ENCODE measurements at places on chromosomes 6 and 20.

DNA sequence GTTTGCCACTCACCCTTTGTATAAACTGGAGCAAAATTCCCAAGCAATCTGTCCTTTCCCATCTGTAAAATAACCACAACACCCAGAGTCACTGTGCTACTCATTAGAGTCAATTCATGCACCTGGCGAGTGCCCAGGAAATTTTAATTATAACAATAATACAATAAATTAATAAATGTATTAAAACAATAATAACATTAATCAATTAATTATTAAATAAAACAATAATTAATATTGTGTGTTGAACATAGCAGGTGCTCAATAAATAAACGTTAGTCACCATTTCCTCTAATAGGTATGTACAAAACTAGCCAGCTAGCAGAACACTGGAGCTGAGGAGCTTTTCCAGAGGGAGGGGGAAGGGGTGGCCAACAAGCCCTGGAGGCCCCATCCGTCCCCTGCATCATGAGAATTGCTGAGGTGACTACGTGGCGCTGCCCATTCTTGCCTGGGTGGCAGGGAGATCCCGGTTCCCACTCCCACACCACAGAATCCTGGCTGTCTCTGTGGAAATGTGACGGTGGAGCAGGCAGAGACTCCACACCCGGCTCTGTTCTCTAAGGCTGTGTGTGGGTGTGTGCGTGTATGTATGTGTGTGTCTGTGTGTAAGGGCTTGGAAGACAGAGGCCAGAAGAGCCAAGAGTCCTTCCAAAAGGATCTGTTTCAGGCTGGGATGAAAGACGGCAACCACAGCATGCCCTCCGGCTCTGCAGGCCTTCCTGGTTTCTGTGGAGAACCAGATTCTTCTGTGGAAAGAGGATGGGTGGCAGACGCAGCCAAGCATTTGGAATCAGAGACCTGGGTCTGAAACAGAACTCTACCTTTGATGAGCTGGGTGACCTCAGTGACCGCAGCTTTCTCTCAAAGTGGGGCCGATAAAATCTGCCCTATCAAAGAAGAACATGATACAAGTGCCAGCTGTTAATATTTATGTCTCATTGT is 18.8 kb upstream of the EZR start:
- no peak for DNase-seq

DNA sequence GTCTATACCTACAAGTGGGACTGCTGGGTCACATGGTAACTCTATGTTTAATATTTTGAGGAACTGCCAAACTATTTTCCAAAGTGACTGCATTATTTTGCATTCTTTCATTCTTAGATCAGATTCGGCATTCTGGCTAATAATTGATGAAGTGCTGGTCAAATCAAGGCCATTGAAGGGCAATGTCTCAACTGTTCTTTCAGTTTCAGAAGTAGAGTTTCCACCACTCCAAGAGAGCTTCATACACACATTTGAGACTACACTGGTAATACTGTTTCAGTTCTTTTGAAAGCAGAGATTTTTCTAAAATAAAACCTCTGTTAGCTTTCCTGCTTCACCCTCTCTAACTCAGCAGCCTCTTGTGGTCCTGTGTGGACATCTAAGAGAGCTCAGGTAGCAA is 154.5 kb downstream of the CFAP61 start:
- no peak for DNase-seq

DNA sequence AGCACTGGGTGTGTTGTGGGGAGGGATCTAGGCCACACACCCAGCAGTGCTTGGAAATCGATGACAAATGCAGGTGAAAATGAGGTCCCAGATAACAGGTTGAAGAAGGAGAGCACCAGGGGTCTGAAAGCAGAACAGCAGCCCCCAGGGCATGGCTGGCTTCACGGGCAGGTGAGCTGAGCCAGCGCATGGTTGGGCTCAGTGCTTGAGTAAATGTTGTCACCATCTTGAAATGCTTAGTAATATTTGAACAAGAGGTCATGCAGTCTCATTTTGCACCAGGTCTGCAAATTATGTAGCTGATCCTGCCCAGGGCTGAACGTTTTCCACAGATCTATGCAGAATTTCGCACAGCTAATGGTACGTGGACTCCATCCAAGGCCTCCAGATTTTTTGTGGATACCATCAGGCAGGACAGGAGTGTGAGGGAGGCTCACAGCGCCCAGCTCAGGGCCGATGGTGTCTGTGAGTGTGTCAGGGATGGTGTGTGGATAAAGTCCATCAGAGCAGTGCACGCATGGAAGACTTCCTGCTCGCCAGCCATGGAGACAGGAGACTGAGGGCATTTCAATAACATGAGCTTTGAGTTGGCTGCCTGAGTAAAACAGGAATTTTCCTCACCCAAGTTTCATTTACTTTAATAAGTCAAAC is 53.1 kb upstream of the SNX9 start:
- DNase-seq = no peak

- no peak for DNase-seq
Observed at GRCh38 chr6:125189494-125189893, 35.9 kb downstream of the TPD52L1 start.

DNA sequence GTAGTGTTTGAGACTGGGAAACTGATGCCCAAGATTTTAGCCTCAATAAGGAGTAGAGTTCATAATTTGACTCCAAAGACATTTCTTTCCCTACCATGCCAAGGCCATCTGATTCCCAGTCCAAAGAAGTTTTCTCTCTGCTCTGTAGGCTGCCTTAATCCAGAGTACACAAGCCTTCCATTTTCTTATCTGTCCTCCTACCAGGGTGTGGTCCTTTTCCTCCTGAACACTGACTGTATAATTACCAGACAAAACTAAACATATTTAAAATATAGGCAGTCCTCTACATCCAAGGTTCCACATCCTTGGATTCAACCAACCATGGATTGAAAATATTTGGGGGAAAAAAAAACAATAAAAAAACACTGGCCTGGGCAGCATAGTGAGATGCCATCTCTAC is 108.4 kb downstream of the SLC16A10 start:
- DNase-seq = no peak

DNA sequence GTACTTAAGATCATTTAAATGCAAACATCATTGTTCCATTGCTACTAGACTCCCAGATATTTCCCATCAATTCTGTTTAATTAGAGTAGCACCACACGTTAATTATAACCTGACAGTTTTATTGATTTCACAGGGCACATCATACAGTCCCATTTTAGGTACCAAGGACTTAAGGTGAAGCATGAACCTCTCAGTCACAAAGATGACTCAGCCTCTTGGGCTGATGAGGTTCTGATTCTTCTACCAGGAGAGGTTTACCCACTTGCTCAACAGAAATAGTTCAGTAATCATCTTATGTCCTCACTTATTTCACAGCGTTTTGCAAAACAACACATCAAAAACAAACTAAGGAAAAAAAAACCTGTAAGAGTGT is 98.5 kb downstream of the HIVEP2 start:
- DNase-seq = no peak

- no peak for DNase-seq
Observed at GRCh38 chr6:78910591-78911171, 43.3 kb downstream of the IRAK1BP1 start.

DNA sequence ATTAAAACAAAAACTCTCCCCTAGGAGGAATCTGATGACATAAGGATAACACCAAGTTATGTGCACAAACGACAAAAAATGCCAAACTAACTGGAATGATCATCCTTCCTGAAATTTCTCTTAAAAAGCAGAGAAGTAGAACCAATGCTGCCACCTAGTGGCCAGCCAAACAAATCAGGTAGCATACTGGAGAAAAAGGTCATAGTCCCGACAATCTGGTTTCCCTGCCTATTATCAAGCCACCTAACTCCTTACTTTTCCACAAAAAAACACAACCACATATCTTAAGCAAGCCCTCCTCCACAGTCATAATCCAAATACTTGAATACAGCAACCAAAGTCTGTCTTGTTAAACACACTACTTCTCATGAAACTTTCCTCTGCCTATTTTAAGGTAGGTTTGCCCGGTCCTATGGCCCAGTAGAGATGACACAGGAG is 5.3 kb downstream of the OARD1 start:
- no peak for DNase-seq

- DNase-seq = no peak
Observed at GRCh38 chr20:54477191-54477955, 2.0 kb downstream of the DOK5 start.

DNA sequence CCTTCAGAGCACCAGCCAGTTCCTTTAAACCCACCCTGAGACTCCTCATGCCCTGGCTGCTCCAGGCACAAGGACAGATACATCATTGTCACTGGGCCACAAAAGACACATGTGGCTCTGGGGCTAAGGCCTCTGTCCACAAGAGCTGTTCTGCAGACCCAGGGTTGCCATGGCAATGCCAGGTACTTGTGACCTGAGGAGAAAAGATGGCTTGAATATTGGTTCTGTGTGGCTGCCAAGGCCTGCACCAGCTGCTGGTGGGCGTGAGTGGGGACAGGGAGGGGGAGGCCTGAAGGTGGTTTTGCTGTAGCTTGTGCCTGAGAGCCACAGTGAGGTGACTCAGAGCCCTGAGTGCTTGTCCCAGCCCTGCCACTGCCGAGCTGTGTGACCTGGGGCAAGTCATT is 31.8 kb downstream of the SAYSD1 start:
- DNase-seq = no peak

- DNase-seq = no peak
Observed at GRCh38 chr6:37941871-37942270, 122.3 kb downstream of the ZFAND3 start.

- no peak for DNase-seq
Observed at GRCh38 chr20:24406750-24407149, 62.7 kb upstream of the SYNDIG1 start.

GRCh38 chr6:72182337-72183246 is 296.2 kb downstream of the RIMS1 start:
- DNase-seq = peak; percentile 20

- no peak for DNase-seq
Observed at GRCh38 chr6:105522626-105523322, 119.9 kb upstream of the PREP start.

GRCh38 chr6:16657768-16658167 is 103.5 kb downstream of the ATXN1 start:
- DNase-seq = no peak

GRCh38 chr6:125944896-125945295 is 11.7 kb upstream of the HINT3 start:
- DNase-seq = no peak

DNA sequence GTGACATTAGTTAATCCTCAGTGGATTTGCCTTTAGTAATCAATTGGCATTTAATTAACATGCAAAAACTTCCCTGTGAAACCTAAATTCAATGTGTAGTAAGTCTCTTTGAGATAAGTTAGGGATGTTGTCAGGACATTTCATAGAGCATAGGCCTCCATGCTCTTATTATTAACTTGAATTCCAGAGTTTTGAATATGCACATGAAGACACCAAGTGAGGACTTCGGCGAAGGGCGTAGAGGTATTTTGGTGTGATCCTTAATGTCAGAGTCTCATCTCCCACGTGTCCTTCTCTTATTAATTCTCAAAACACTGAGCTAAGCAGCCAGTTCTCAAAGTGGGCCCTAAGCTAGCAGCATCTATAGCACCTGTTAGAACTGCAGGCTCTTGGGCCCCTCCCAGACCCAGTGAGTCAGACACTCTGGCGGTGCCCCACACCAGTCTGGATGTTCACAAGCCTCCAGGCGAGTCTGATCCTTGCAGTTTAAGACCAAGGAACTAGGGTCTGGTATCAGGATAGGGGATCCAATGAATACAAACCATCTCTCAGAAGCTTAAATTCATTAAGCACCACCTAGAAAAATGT is 292.1 kb downstream of the QKI start:
- no peak for DNase-seq

DNA sequence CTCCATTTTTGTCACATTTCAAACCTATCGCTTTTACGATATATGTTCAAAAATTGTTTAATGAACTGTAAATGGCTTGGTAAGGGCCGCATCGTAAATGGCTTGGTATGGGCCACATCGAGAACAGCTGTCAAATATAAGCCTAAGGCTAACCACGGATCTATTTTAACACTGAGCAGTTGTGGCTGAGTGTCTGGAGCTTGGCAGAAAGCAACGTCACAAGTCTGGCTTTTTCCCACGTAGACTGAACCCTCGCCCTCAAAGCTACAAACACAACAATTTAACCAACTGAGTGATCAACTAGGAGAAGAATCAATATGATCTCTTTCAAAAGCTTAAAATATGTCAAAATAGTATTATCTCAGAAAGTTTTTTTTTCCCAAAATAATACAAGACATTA is 71.4 kb upstream of the PRSS16 start:
- no peak for DNase-seq

GRCh38 chr6:8082954-8083858 is 19.0 kb upstream of the BLOC1S5 start:
- DNase-seq = no peak

GRCh38 chr6:142635130-142635529 is 309.8 kb downstream of the HIVEP2 start:
- DNase-seq = no peak

- no peak for DNase-seq
Observed at GRCh38 chr6:46926481-46926880, 4.7 kb upstream of the ADGRF5 start.

DNA sequence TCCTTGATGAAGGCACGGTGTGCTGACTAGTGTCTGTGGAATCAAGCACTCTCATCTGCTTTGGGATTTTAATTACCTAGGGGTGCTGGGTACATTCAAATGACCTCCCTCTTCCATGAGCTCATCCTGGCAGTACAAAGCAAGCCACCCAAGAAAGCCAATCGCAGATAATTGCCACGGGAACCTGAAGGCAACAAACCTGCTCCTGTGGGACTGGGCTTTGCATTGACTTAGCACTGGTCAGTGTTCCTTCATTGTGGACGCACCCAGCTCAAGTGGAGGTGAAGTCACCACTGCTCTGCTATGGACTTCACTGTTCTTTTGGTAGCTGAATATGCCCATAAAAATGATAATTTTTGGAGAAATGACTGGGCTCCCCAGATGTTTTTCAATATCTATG is 261.6 kb upstream of the FERMT1 start:
- no peak for DNase-seq

DNA sequence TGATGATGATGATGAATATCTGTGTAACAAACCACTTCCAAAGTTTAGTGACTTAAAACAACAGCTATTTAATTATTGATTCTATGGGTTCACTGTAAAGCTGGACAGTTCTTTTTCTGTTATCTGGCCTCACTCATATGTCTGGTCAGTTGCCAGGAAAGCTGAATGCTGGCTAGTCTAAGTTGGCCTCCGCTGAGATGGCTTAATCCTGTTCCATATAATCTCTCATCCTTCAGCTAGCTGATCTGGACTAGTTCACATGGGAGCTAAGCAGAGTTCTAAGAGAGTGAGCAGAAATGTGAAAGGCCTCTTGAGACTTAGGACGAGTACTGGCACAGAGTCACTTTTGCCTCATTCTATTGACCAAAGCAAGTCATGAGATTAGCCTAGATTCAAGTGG is 334.7 kb upstream of the FLRT3 start:
- no peak for DNase-seq

- no peak for DNase-seq
Observed at GRCh38 chr20:43904827-43905177, 9.8 kb upstream of the TOX2 start.

- no peak for DNase-seq
Observed at GRCh38 chr20:41380551-41381193, 14.1 kb upstream of the EMILIN3 start.

DNA sequence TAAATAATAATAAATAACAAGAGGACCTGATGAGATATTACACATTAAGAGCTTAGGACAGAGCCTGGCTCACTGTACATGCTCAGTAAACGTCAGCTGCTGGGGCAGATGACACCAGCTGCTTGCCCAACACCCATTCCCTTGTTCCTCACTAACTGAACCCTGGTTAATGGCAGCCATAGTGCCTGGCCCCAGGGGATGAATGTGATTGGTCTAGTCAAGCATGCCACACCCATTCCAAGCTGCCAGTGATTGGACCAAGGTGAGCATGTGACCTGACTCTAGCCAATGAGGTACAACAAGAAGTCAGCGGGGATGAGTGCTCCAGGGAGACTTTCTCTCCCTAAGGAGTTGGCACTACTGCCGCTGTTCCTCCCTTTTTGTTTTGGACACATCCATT is 85.1 kb upstream of the PTPN1 start:
- no peak for DNase-seq

All from right renal pelvis (tissue), 4 donors.